MCF 10A (cell line): ENCODE measurements at places on chromosomes 11 and 22. TPM values are rescaled to one million over a fixed set of nuclear protein-coding genes. Genes with fewer than 3 reads are reported as not detected.

Gene DEFB108B
- not detected in 2 replicates for total RNA-seq

Gene SLCO2B1
- not detected in 2 replicates for total RNA-seq

Gene DRICH1
- total RNA-seq: not detected in 2 replicates

Gene OR52J3
- not detected in 2 replicates for total RNA-seq
